Activated T-helper 2 cell treated with anti-CD3 and anti-CD28 coated beads, Interferon-gamma antibody, Interleukin-2, Interleukin-4, amounts not matched to agents 10 μg/mL and 5 μg/mL and 100 μg/mL, durations not matched to agents 14 hours and 24 hours and 36 hours (primary cell): ENCODE measurements at places on chromosomes 16 and 17. TPM values are rescaled to one million over a fixed set of nuclear protein-coding genes. Genes with fewer than 3 reads are reported as not detected.

The TMEM220 gene
- total RNA-seq, result 0.21 and 0.90 TPM in 2 replicates

DNA sequence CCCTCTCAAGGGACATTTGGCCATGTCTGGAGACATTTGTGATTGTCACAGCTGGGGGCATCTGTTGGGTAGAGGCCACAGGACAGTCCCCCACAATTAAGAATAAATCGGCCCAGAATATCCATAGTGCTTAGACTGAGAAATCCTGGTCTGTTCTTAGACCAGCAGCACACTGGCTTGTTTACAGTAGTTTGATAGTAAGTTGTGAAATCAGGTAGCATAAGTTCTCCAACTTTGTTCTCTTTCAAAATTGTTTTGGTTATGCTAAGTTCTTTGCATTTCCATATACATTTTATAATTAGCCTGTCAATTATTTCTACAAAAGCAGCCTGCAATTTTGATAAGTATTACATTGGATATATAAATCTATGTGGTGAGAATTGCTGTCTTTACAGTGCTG, 6.8 kb downstream of the MGRN1 start:
- H3K4me1 ChIP-seq, result peaks cover 6% of the 10 kb centered on the region
- no peak overlapping the region for H3K4me3 ChIP-seq
- H3K36me3 ChIP-seq, result peaks cover 54% of the 10 kb centered on the region
- no peaks in the 10 kb centered on the region for H3K27me3 ChIP-seq
- DNase-seq, result no peak

- peaks cover 49% of the 10 kb centered on the region for H3K27me3 ChIP-seq
- H3K4me3 ChIP-seq, result peak overlapping the region; percentile 61
Observed at GRCh38 chr16:49856672-49857330, 889 bp upstream of the ZNF423 start.

DNA sequence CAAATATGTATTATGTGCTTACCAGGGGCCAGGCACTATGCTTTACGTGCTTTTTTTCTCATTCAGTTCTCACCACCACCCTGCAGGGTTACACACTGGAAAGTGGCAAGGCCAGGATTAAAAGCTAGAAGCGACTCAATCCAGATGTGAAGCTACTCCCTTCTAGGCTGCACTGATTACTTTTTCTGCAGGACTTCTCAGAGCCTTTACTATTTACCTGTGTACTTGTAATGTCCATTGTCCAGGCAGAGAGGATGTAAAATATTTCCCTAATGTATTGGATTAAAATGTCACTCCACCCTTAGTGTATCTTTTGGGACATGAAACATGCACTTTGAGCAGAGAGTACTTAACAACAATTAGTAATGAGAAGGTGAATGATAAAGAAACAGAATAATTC, 287.5 kb upstream of the EEF2KMT start:
- no peak overlapping the region for H3K4me3 ChIP-seq
- no peaks in the 10 kb centered on the region for H3K27me3 ChIP-seq
- H3K36me3 ChIP-seq, result no peaks in the 10 kb centered on the region
- no peak overlapping the region for H3K27ac ChIP-seq

The CBFA2T3 gene
- 0.23 and 0.30 TPM in 2 replicates for total RNA-seq

The RNU2-1 gene
- total RNA-seq, result 5,483 and 5,636 TPM in 2 replicates

The SMURF2 gene
- total RNA-seq, result 12.6 and 13.1 TPM in 2 replicates

DNA sequence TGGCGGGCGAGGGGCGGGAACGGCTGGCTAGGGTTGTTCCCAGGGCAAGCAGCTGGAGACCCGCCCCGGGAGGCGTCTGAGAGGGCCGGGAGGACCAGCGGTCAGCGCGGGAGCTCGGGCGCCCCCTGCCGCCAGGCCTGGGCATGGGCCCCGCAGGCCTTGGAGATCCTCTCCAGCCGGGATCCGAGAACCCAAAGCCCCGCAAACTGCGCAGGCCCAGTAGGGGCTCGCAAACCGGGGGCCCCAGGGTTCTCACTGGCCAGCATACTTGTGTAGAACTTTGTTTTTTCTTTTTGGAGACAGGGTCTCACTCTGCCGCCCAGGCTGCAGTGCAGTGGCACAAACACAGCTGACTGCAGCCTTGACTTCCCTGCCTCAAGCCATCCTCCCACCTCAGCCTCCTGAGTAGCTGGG, 20.8 kb upstream of the ZNF423 start:
- H3K4me3 ChIP-seq, result no peak overlapping the region
- DNase-seq, result no peak
- H3K4me1 ChIP-seq, result no peaks in the 10 kb centered on the region
- H3K27ac ChIP-seq, result no peak overlapping the region

GRCh38 chr16:29025218-29025617, 40.4 kb downstream of the LAT start:
- peaks cover 64% of the 10 kb centered on the region for H3K4me1 ChIP-seq
- H3K4me3 ChIP-seq, result no peak overlapping the region
- no peak for DNase-seq

DNA sequence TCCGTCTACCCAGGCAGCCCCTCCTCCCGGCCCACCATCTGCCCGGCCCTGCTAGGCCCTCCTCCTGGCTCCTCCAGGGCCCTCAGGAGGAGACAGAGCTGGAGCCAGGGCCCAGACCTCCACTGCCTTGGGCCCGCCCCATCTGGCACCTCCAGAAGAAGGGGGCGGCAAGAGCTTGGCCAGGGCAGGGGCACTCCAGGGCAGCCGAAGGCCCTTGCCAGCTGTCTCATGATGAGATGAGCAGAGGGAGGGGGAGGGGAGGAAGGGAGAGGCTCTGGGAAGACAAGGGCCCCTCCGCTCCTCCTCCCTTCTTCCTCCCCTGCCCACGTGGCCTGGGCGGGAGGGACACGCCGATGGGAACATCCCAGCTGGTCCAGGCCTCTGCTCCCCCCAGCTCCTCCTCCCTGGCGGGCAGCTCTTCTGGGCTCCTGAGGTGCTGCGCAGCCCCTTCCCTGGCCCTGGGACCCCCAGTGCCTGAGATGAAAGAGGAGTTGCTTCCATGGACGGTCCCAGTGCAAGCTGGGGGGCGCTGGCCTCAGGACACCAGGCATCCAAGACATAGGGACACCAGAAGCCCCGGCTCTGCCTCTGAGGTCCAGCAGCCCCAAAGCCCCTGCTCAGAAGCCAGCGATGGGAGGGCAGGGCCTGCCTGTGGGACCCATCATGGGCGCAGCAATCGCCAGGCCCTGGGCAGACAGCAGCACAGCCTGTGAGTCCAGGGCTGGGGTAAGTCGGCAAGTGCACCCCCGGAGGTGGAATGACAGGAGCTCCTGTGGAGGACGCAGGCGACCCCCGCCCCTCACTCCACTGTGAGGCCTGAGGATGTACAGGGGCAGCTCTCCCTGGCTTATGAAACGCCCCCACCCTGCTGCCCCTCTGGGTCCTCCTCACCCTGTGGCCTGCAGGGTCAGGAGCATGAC, 23.6 kb upstream of the ENPP7 start:
- no peak overlapping the region for H3K4me3 ChIP-seq
- H3K4me1 ChIP-seq, result no peaks in the 10 kb centered on the region
- H3K27me3 ChIP-seq, result no peaks in the 10 kb centered on the region
- no peaks in the 10 kb centered on the region for H3K36me3 ChIP-seq
- H3K27ac ChIP-seq, result no peak overlapping the region

The ZNF423 gene
- not detected in 2 replicates for total RNA-seq

DNA sequence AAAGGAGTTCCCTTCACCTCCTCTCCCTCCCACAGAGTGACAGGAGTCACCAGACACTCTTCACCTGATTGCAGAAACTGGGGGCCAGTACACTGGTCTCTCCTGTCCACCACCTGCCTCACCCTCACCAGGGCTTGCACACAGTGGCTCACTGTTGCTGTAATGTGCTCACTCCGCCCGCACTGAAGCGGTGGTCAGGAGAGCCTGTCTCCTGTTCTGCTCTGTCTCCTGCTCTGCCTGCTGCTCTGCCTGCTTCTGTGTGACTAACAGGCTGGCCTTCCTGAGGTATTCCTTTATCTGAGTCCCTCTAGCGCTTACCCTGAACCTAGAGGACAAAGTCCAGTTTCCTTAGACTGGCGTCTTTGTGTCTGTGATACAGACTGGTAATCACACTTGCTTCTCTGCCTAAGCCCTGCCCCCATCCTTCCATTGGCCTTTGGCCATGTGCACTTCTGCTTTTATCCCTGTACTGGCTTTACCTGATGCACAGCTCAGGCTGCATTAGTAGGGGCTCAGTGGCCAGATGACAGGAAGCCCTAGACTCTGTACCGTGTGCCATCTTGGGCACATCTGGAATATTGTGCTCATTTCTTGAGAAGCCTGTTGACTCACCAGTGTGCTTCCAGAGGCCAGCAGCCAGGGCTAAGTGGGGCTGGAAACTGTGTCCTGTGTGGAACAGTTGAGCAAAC, 13.3 kb downstream of the PROCA1 start:
- H3K27me3 ChIP-seq, result no peaks in the 10 kb centered on the region
- H3K4me1 ChIP-seq, result no peaks in the 10 kb centered on the region
- DNase-seq, result no peak
- no peak overlapping the region for H3K4me3 ChIP-seq

The LDHD gene
- total RNA-seq, result 0.41 TPM in 1 of 2 replicates, not detected in the other

The CNTNAP4 gene
- total RNA-seq, result not detected in 2 replicates

GRCh38 chr16:12976936-12977335, 75.5 kb downstream of the SHISA9 start:
- no peaks in the 10 kb centered on the region for H3K36me3 ChIP-seq
- H3K27ac ChIP-seq, result no peak overlapping the region
- no peaks in the 10 kb centered on the region for H3K27me3 ChIP-seq
- DNase-seq, result no peak
- H3K4me1 ChIP-seq, result no peaks in the 10 kb centered on the region

GRCh38 chr16:4785758-4786433, 2.2 kb downstream of the SEPTIN12 start:
- H3K4me3 ChIP-seq, result no peak overlapping the region
- H3K27me3 ChIP-seq, result no peaks in the 10 kb centered on the region
- no peaks in the 10 kb centered on the region for H3K36me3 ChIP-seq
- no peak overlapping the region for H3K27ac ChIP-seq
- no peak for DNase-seq

- DNase-seq, result no peak
- no peak overlapping the region for H3K27ac ChIP-seq
- no peaks in the 10 kb centered on the region for H3K36me3 ChIP-seq
- no peaks in the 10 kb centered on the region for H3K4me1 ChIP-seq
- H3K4me3 ChIP-seq, result no peak overlapping the region
Observed at GRCh38 chr17:79331492-79331891, 256.9 kb downstream of the ENGASE start.

The FBXO39 gene
- total RNA-seq, result 0.11 TPM in 1 of 2 replicates, not detected in the other

The CORO6 gene
- 3.1 and 3.8 TPM in 2 replicates for total RNA-seq

The SECTM1 gene
- 2.7 and 3.7 TPM in 2 replicates for total RNA-seq

The SCARF1 gene
- 3.3 and 3.4 TPM in 2 replicates for total RNA-seq

The RNF40 gene
- 83.8 and 91.6 TPM in 2 replicates for total RNA-seq

GRCh38 chr17:38703742-38704605, 1.1 kb upstream of the MLLT6 start:
- H3K4me3 ChIP-seq, result peak overlapping the region; percentile 96
- no peaks in the 10 kb centered on the region for H3K27me3 ChIP-seq
